ENCODE measurements at places on chromosomes 11 and 22.

DNA sequence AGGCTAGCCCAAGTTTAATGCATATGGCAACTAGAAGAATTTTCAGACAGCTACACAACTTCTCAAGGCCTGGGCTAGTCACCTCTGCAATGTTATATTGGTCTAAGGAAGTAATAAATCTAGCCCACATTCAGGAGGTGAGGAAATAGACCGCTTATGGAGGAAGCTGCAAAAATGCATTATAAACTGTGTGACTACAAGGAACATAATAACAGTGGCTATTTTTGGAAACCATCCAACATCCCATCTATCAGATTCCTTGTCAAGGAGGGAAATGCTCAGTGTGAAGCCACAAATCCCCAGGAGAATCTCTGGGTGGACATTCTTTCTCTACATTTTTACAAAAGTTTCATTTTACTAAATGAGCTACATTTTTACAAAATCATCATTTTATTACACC is 76.1 kb downstream of the BBOX1 start:
- no peak for DNase-seq

GRCh38 chr11:45000918-45001317 is 50.2 kb upstream of the TP53I11 start:
- DNase-seq = no peak

DNA sequence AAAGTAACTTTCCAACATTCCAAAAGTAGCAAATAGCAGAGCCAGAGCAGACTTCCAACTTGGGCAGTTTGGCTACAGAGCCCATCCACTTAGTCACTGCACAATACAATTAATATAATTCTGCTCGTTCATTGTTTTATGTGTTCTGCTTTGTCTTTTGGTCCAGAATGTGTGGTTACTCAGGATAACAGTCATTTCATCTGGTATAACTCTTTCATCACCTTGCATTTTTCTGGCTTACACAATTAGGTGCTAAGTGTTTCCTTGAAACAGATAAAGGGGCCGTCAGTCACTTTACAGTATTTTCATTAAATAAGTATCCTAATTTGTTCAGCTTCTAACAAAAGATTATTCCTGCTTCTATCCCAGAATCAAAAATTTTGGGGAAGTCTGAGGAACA is 87.2 kb downstream of the LARGE2 start:
- DNase-seq = no peak

DNA sequence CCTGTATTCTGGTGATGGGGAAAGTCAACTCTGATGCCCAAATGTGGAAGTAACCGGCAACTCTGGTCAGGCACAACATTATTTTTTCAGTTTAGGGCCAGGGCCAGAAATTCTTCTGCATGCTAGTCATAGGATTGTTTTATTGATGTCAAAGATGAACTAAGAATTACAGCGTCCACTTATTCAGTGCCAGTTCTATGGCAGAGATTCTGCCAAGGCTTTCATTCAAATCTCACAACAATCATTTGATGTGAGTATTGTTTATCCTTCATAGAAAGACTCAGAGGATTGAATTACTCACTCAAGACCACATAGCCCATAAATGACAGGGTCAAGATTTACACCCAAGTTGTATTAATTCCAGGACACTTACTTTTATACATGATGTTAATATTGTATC is 87.7 kb downstream of the TMPRSS5 start:
- DNase-seq = no peak
